ENCODE measurements at places on chromosomes 3 and 15. TPM values are rescaled to one million over a fixed set of nuclear protein-coding genes. Genes with fewer than 3 reads are reported as not detected.

GRCh38 chr3:46029953-46030543 is 2.8 kb upstream of the XCR1 start:
- no peak for DNase-seq

The TRIM59 gene
- polyA plus RNA-seq = 19.1 TPM

DNA sequence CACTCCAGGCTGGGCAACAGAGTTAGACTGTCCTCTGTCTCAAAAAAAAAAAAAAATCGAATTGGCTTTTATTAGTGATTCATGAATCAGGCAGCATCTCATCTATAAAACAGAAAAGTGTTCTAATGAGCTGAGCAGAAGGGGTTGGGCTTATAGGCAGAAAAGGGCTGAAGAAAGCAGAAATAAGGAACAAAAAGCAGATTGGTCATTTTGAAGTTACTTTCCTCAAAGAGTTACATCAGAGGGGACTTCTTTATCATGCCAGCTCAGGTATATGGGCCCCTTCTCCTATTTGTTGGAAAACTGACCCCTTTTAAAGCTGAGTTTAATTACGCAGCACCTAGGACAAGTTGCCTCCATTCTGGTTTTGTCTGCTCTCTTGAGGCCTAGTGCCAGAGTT is 722 bp upstream of the POGLUT1 start:
- DNase-seq = no peak

The TMEM207 gene
- polyA plus RNA-seq = 20.3 TPM

GRCh38 chr3:42503957-42504333 is 1.5 kb downstream of the VIPR1 start:
- DNase-seq = no peak

DNA sequence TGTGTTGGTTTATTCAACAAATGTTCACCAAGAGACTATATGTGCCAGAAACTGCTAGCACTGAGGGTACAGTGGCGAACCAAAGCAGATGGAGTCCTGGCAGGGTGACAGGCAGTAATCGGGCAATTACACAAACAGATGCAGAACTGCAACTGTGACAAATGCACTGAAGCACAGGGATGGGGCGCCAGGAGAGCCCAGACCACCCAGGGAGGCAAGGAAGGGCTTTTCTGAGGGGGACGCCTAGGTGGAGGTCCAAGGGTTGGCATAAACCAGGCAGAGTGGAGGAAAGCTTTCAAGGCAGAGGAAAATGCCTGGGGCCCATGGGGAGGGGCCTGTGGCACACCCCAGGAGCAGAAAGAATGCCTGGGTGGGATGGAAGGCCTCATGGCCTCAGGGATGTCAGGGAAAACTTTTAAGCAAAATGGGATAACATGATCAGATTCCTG is 5.5 kb downstream of the DIS3L start:
- no peak for DNase-seq

DNA sequence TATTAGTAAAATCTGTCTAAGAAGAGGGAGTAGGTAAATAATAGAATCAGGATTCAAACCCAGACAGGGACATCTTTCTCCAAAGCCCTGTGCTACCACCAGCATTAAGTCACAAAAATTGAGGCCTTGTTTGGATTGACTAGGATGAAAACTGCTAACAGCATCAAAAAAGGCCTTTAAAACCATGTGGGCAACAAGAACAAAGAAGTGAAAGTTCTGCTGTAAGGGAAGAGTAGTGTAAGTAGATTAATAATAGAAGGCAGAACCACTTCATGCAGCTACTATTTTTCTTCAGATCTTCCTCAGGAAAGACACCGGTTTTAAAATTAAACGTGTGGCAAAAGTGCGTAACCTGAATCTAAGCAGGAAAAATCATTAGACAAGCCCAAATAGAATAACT is 15.3 kb upstream of the KBTBD12 start:
- DNase-seq = no peak

- DNase-seq = no peak
These were observed 801 bp upstream of the NGRN start for GRCh38 chr15:90264671-90265070.

The LMOD3 gene
- 0.07 TPM for polyA plus RNA-seq

The CHRM5 gene
- 0.25 TPM for polyA plus RNA-seq

GRCh38 chr3:14404631-14405359 is 2.4 kb downstream of the SLC6A6 start:
- no peak for DNase-seq

GRCh38 chr3:99885851-99886250 is 68.2 kb downstream of the CMSS1 start:
- no peak for DNase-seq

- no peak for DNase-seq
These were observed 74.3 kb upstream of the SEC13 start for GRCh38 chr3:10395196-10395595.

Data from renal pelvis (tissue), 12 donors.